ENCODE measurements at places on chromosomes 2 and 18.

DNA sequence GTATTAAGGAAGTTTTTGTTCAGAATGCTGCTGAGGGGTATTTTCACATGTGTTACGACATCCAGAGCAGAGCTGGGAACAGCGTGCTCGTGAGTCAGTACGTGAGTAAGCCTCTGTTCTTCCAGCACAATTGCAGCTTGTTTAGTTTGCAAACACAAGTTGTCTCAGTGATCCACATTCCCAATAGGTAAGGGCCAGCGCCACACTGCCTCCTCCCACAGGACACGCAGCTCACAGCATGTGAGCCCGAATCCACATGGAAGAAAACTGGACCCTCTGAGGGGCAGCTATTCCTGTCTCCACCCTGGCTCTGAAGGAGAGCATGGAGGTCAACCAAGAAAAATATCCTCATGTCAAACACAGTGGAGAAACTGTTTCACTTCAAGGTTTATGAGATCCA is 173.9 kb upstream of the PID1 start:
- DNase-seq: no peak

GRCh38 chr2:40579247-40579646 is 127.4 kb upstream of the SLC8A1 start:
- no peak for DNase-seq

DNA sequence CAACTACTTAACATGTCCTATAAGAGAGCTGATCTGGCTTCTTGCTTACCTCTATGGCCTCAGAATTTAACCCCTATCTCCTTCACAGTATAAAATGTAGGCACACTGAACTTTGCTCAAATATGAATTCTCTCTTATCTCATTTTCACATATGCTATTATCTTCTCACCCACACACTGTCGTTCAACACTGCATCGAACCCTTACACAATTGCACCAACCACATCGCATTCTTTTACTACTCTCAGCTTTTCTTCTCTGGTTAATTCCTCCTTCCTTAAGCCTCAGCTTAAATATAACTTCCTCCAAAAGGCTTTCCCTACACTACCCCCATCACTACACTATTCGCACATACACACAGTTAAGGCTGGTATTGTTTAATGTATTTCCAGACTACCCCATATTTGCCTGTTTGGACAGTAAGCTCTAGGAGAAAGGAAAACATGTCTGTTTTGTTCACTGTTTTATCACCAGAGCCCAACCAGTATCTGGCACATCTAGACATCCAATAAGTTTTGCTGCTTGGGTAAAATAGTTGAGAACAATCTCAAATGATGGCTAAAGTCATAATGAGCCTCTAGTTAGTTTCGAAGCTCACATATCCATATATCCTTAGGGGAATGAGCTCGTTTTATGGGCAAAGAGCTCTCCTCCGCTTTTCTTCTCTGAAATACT is 47.7 kb downstream of the HIBCH start:
- no peak for DNase-seq

DNA sequence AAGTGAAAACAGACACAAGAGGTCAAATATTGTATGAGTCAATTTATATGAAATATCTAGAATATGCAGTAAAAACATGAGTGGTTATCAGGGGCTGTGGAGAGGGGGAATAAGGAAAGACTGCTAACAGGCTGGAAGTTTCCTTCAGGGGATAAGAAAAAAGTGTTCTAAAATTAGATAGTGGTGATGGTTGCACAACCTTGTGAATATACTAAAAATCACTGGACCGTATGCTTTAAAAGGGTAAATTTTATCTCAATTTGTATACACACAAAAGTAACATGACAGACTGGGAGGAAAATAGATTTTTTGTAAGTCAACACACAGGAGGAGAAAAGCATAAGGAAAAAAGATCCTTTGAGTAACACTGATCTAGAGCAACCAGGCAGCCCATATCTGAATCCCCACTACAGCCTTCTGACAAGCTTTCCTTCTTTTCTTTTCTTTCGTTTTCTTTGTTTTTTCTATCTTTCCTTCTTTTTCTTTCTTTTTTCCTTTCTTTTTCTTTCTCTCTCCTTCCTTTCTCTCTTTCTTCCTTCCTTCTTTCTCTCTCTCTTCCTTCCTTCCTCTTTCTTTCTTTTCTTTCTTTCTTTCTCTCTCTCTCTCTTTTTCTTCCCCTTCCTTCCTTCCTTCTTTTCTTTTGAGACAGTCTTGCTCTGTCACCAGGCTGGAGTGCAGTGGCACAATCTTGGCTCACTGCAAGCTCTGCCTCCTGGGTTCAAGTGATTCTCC is 95.4 kb downstream of the AAK1 start:
- DNase-seq: no peak
